Prostate gland (tissue), 2 donors: ENCODE measurements at places on chromosomes 2 and 18. TPM values are rescaled to one million over a fixed set of nuclear protein-coding genes. Genes with fewer than 3 reads are reported as not detected.

DNA sequence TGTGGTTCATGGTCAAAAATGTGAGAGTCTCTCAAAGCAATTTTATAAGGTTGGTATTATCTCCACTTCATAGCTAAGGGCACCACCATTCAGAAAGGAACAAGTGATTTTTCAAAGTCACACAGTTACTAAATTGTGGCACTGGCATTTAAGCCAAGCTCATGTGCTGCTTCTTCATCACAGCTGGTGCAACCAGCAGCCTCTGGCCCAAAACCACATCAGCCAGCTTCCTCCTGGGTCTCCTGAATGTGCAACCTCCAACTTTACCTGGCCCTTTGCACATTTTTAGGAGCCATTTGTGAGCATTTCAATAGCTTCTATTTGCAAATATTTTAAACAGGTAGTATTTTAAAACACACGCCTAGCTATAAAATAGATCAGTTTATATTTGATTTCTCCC is 293.7 kb downstream of the BCL11A start:
- no peak for DNase-seq

GRCh38 chr2:12923907-12924610 is 207.3 kb downstream of the TRIB2 start:
- DNase-seq = no peak

DNA sequence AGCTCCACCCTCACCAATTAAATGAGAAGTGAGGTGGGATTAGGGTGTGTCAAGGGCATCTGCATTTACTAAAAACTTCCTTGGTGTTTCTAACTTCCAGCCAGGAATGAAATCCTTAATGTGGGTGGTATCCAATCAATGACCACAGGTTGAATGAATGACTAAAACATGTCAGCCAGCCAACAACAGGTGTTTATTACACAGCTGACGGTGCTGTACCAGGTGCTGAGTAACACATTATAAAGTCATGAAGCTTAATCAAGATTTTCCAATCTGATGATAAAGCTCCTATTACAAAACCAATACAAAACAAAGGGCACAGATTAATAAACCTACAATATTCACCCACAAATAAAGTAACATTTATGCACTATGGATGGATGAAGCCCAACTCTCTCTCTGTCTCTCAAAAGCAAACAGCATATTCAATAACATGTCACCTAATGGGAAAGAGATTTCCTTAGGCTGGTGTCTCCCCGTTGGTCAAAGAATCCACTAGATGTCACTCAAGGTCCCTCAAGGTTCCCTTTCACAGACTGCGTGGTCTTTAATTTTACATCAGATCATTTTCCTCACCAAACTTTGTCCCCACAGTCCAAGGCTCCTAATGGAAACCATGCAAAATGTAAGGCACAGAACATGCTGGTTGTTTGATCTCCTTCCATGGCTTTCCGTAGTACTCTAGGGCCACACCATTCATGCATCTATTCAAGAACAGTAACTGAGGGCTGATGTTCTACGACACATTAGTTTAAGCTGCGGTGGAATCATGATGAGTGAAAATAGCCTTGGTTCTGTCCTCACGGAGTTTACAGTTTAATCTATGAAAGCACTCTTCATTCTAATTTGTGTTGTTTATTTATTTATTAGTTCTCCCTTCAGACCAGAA is 6.4 kb upstream of the PTPN4 start:
- DNase-seq = peak; percentile 22

Gene FSHR
- total RNA-seq = not detected

DNA sequence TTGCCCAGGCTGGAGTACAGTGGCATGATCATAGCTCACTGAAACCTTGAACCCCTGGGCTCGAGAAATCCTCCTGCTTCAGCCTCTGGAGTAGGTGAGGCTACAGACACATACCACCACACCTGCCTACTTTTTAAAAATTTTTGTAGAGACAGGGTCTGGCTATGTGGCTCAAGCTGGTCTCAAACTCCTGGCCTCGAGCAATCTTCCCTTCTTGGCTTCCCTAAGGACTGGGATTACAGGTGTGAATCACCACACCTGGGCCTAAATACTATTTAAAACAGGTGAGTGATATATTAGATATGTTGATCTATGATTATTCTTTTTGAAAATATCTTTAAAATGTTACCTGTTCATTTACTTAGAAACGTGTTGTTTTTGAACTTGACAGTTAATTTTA is 57.2 kb downstream of the MOGAT1 start:
- no peak for DNase-seq

GRCh38 chr18:35282353-35282752 is 7.7 kb downstream of the ZSCAN30 start:
- DNase-seq = no peak

DNA sequence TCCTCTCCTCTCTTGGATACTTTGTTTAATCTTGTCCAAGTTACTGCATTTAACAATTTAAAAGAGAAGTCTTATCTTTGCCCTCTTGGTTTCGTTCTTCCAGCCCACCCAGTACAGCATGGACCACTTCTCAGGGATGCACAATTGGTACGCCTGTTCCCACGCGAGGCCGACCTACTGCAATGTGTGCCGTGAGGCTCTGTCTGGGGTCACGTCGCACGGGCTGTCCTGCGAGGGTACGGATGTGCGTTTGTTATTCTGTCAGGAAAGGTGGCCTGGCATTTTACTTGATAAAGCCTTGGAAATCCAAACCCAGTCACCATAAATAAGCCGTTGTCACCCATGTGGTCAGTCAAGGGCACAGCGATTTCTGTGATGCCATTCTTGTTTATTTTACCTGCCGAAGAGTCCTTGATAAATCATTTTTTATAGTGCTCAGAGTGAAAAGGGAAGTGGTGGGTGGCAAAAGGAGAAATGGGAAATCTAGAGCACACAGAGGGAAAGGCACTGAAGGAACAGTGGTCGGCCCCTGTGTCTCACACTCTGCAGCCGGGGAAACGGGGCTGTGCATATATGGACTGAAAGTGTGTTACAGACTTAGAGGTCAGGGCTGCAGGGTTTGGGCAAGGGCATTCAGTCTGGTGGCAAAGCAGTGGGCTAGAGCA is 80.5 kb downstream of the DGKD start:
- no peak for DNase-seq

Gene MARCO
- total RNA-seq = not detected

DNA sequence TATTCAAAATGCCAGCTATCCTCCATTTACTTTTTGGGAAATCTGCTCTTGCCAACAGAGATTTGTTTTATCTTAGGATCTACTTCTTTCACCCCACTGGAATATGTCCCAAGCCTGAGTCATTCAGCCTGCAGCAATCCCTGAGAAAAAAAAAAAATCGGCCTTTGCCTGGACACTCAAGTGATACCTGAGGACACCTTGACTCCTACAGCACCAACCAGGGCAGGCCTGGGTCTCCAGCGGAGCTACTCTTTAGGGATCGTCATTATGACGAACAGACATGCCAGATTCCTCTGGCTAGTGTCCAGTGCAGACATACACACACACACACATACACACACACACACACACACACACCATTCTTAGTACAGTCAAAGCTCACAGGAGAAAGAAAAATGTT is 2.2 kb upstream of the UGT1A6 start:
- no peak for DNase-seq

DNA sequence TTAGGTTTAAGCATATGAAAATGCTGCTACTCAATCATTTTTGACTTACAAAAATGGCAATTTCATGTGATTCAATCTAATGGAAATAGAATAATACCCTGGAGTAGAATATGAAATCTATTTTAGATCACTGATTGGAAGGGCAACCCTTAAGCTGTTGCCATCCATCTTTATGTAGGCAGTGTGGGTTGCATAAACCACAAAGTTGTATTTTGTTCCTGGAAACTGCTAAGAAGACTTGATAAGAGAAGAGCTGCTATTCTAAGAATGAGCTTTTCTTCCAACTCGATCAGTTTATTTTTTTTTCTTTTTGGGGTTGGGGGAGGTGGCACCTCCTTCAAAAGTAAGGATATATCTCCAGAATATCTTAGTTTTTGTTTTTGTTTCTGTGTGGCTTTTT is 60.2 kb downstream of the CAVIN2 start:
- no peak for DNase-seq
